Activated CD8-positive, alpha-beta memory T cell treated with anti-CD3 and anti-CD28 coated beads, Interleukin-2, amount 50 U/mL, for 4 hours (primary cell): ENCODE measurements at places on chromosomes 2 and 18.

GRCh38 chr2:63488118-63488713 lies 100.1 kb downstream of the WDPCP start:
- no peak for DNase-seq

- DNase-seq, result no peak
These were observed 130.3 kb upstream of the LYPD6 start for GRCh38 chr2:149200109-149200520.

- DNase-seq, result no peak
These were observed 507.1 kb upstream of the TNP1 start for GRCh38 chr2:217366966-217367365.

- no peak for DNase-seq
These were observed 21.1 kb upstream of the CPO start for GRCh38 chr2:206918263-206918662.

DNA sequence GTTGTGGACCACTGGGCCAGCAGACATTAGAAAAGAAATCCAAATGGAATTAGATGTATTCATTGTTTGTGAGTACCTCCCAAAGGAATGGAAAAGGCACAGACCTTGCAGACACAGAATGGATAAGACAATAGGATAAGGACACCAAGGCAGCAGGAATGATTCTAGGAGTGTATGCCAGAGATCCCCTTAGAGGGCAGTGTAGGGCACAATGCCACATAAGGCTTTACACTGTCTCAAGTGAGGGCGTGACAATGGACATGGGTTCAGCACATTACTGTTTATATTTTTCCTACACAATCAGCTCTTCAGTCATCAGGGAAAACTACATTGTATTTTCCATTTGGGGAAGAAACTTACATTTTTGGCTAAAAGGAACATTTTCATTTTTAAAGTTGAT lies 250.9 kb downstream of the PTH2R start:
- DNase-seq, result no peak

DNA sequence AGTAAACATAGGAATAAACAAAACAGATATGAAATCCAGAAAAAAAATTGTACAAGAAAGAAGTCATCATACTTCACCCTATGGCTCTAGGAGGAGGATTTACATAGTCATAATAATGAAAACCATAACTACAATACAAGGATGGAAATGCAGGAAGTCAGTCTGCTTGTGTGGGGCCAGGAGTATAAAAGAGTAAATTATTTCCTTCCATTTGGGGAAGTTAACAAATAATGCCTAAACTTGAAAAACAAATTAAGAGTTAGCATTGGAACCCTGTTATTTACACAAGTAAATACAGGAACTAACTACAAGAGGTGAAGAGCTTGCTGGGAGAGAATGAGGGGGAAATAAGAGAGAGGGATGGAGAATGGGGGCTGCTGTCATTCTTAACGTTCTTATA lies 15.4 kb downstream of the TMEM163 start:
- no peak for DNase-seq

DNA sequence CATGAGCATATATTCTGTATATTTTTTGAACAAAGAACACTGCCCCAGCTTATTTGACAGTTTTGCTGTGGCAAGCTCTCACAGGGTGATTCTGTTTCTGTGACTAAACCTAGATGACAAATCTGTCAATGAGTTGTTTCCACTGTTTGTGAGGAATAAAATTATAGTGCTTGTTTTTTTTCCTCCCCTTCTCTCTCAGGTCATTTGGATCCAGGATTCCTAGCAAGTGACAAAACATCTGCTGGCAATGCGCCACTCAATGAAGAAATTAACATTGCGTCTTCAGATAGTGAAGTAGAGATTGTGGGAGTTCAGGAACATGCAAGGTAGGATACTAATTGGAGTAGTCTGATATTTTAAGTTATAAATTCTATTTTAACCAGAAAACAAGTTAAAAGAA lies 149.3 kb downstream of the HAUS1 start:
- DNase-seq, result no peak

DNA sequence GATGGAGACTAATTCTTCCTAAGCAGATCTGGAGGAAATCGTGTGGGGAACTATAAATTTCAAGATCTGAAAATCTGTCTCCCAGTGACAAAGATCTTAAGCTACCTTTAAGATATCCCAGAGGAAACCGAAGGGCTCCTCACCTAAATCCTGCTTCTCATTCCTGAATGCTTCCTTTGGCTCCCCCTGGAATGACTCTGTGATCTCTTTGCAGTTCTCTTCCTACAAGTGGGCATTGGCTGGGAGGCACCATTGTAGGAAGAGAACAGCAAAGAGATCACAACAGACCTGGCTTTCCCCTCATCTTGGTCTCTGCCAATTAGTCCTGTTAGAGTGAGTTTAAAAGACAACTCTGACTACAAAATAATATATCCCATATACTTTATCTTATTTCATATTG lies 70.0 kb upstream of the KCNH7 start:
- DNase-seq, result no peak

DNA sequence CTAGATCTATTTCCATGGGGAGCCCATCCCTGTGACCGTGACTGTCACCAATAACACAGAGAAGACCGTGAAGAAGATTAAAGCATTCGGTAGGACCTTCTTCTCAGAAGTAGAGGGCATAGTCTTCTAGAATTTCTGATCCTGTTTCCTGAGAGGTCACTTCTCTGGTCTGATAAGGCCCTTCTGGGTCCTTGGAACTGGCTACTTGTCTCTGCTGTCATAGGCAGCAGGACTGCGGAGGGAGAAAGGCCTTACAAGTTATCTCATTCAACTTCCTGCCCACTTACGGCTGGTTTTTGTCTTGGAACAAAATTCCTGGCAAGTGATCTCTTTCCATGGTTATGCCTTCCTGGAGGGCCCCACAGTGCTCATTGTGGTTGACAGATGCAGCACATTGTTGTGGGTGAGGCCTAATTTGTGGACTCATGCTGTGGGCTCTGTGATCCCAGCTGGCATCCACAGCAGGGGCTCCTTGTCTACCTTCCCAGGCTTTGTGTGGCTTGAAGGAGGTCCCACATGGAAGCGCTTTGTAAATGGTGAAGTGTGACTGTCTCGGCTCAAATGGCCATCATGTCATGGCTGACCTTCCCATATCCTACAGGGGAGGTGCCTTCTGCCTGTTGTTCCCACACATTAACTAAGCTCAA lies 22.0 kb downstream of the SAG start:
- no peak for DNase-seq

- no peak for DNase-seq
These were observed 19.4 kb upstream of the PAX3 start for GRCh38 chr2:222318026-222318711.
